ENCODE measurements at places on chromosomes 4 and X. TPM values are rescaled to one million over a fixed set of nuclear protein-coding genes. Genes with fewer than 3 reads are reported as not detected.

GRCh38 chrX:40253771-40254170 is 156.0 kb upstream of the BCOR start:
- no peak for DNase-seq

KLB gene
- 6.4 TPM for total RNA-seq

XK gene
- 5.9 TPM for total RNA-seq

- DNase-seq = no peak
Measured at GRCh38 chr4:47837094-47837907, 566 bp downstream of the CORIN start.

DNA sequence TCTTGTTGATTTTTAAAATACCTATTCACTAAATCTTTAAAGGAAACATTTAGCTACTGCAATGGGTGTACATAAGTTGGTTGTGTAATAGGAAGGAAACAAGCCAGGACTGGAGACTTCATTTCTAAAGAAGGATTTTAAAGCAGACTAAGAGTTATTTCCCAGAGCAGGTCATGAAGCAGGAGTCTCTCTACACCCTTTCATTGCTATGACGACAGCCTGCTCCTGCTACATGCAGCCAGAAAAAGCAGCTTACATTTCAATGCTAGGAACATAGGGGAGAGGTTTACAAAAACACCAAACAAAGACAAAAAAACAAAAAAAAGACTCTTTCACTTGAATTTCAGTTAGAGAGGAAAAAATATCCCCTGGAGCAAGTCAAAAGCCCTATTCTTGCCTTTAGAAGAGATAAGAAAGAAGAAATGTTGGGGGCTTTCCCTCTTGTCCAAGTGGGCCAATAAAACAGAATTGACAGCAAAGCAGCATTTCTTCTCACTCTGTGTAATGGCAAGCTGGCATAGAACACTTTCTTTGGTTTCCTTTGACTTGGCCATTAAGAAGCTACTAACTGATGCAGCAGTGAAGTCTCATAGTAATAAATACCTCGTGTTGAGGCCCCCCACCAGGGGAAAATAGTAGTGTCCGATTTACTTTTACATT is 3.4 kb downstream of the SPARCL1 start:
- peak; percentile 30 for DNase-seq

DNA sequence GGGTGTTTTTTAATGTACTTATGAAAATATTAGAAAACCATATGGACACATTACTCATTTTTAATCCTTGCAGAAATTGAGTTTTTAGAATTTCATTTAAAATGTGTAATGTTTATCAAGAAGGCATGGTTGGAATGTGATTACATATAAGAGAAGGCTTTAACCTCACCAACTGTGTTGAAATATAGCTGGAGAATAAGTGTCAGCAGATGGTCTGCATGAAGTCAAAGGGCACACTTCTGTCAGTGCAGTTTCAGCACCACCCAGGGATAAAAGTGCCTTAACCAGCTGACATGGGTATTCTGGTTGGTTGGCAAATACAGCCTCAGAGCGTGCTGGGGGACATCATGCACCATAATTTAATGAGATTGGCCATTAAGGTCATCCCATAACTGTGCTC is 21.2 kb upstream of the ANTXR2 start:
- DNase-seq = no peak

DNA sequence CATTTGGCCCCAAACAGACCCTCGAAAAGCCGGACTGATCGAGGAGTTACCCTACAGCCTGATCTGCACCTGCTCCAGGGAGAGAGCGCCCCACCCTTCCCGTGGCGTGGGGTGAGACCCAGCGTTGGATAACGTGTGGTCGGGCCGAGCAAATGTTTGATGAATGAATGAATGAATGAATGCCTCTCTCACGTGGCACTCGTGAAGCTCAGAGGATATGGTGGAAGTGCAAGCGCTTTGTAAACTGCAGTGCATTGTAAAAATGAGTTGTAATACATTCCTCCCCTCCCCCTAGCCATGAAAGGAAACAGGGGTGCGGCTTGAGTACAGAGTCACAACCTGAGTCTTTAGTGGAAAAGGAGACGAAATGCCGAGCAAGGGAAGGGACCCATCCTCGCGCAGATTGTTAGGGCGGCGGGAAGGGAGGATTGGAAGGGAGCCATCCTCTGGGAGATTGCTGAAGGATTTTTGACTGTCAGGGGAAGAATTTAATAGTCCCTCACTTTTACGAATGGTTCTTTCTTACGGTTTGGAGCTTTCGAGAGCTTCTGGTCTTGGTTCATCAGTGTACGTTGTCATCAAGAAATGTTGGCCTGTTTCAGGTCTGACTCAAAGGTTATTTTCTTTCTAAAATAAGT is 772 bp upstream of the FBXW7 start:
- DNase-seq = peak; percentile 43

GUCY1A1 gene
- 15.1 TPM for total RNA-seq

GRCh38 chrX:97065066-97065465 is 181.4 kb downstream of the RPA4 start:
- DNase-seq = no peak

DNA sequence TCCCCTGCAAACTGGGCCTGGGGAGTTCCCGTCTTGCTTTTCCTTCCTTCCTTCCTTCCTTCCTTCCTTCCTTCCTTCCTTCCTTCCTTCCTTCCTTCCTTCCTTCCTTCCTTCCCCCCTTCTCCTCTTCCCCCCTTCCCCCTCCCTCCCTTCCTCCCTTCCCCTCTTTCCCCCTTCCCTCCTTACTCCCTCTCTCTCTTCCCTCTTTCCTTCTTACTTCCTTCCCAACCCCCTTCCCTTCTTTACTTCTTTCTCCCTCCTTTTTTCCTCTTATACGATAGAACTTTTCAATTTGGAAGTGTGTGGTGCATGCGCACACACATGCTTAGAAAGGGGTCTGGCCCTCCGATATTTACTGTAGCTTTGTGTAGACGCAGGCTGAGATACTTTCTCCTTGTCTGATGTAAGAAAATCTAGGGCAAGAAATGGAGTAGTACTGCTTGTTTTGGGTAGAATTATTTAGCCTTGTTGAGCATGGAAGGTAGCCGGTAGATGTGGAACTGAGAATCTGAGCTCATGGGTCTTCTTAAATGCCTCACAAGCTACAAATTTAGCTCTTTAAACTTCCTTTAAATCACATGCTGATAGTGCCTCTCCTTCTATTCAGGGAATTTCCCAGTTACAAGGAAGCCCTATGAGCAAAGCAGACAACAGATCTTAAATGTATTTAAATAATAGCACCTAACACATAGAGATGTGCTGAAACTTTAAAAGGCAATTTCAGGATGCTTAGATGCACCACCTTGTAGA is 189.6 kb downstream of the GPAT3 start:
- DNase-seq = no peak

GRIA3 gene
- 7.3 TPM for total RNA-seq

S100G gene
- total RNA-seq = not detected

- peak; percentile 41 for DNase-seq
Measured at GRCh38 chr4:40957281-40957680, 207.5 kb downstream of the NSUN7 start.

GRCh38 chr4:125801373-125801772 is 486.6 kb downstream of the FAT4 start:
- no peak for DNase-seq

GRCh38 chr4:8272472-8273428 is 3.2 kb downstream of the HTRA3 start:
- no peak for DNase-seq

LAGE3 gene
- total RNA-seq = 5.2 TPM

ERVMER34-1 gene
- 0.69 TPM for total RNA-seq

APBB2 gene
- total RNA-seq = 82.9 TPM

VCX3A gene
- not detected for total RNA-seq

DNA sequence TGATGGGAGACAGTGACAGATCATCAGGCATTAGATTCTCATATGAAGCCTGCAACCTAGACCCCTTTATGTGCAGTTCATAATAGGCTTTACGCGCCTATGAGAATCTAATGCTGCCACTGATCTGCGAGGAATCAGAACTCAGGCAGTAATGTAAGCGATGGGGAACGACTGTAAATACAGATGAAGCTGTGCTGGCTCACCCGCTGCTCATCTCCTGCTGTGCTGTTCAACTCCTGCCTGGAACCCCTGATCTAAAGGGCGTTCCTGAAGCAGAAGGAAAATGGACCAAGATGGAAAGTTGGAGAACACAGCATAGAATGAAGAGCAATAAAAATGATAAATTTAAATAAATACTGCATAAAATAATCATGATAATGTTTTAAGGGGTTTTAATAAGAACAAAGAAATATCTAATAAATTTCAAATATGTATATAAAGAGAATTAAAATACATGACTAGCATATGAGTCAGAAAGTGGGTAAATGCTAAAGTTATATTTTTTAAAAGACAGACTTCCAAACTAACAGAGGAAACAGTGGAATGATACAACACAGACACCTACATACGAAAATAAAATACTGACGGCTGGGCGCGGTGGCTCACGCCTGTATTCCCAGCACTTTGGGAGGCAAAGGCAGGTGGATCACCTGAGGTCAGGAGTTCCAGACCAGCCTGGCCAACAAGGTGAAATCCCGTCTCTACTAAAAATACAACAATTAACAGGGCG is 59.2 kb downstream of the RBM47 start:
- no peak for DNase-seq

DNA sequence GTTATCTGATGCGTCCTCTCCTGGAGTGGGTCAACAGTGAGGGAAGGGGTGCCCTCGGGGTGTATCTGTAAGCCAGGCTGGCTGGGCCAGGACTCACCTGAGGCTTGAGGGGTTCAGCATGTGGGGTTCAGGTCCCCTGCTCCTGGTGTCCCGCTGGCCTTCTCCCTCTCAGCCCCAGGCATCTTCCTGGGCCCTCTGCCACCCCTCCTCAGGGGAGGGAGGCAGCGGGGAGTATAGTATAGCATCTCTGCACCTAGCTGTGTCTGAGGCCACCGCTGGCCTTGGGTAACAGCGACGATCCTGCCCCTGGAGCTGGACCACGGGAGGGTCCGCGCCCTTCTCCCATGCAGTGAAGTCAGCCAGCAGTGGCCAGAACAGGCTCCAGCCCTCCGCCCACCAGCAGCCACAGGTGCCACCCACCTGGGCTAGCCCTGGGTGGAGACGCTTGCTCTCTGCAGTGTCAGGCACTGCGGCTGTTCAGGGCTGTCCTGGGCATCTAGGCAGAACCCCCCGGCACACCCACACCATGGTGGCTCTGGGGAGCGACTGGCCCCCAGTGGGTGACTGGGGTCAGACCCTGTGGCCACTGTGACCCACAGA is 110.7 kb upstream of the NKX1-1 start:
- DNase-seq = no peak

DNA sequence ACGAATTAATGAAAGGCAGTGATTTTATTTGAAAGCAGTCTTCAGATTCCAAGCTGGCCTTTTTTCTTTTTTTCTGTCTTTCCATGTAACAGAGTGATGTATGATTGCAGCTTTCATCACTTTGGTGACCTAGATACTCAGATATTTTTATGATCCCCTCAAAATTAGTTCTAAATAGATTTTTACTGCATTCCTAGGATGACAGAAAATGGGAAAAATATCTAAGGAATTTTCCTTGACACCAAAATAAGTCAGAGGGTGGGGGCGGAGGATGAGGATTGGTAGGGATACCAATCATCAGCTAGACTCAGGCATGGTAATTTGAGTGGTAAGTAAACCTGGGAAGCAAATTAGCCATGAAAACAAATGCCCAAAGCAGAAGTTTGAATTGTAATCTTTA is 11.9 kb upstream of the HMGB2 start:
- DNase-seq = no peak

DNA sequence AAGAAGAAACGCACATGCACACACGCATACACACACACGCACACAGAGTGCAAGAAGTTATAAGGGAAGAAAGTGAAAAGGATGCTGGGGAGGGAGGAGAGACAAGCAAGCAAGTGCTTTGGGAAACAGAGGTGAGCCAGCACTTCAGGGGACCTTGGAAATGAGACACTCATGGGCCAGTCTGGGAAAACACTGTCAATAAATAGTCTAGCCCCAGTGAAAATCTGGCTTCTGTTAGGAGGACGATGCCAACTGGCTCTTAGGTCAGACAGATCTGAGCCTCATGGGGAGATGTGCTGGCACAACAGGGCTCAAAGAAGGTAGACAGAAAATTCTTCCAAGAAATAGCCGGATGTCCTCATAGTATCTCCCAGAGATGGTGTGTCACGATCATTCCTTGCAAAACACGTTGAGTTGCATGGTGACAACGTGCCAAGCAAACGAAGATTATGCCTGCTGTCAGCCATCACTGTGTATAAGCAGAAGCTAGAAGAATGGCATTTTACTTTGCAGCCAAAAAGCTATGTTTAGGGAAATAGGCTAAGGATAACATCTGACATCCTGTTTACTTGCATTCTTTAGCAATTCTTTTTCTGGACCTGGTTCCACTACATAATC is 557 bp upstream of the ARHGEF6 start:
- DNase-seq = no peak

EVC2 gene
- total RNA-seq = 7.2 TPM

GRCh38 chr4:1683736-1684505 is at the start of gene FAM53A:
FAM53A (minus strand) TSS chr4:1684313; CDS start chr4:1668741, 15,572 bp downstream.
- peak; percentile 65 for DNase-seq

REELD1 gene
- 0.20 TPM for total RNA-seq

- no peak for DNase-seq
Measured at GRCh38 chr4:151291485-151291884, 14.5 kb downstream of the PRSS48 start.

DNA sequence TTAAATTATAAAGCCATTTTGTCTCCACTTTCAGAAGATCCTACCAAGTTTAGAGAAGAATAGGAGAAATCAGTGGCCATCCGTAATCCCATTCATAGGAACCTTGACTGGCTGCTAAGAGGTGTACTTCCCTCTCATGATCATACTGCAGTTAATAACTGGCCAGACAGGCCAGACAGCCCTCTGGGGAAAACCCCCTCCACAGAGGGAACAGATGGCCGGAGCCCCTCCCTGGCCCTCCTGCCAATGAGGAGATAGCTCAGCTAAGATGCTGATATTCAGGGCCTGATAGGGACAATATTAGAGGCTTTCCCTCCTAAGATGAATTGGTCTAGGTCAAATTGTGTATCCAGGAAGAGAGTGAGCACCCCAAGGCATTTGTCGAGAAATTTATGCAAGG is 200.0 kb upstream of the MAOA start:
- no peak for DNase-seq

GRCh38 chrX:145002771-145003170 is 244.5 kb upstream of the SPANXN1 start:
- DNase-seq = no peak
